ENCODE measurements at places on chromosomes 4 and X.

DNA sequence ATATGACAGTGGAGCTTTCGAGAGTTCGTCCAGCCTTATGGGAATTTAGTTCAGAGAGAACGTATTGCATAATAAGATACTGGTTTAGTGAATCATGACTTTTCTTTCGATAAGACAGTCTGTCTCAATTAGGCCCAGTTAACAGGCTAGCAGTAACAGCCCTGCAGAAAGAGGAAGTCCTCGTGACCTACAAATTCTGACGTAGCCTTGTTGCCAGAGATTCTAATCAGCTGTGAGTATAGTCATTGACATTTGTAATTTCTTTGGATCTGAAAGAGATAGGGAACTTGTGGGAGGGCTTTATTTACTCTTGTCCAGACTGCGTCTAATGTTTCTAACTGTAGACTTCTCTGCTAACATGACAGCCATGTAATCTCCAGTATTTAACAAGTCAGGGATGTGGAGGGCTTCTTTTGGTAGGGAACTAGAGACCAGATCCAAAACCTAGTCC is 15.8 kb downstream of the ART3 start:
- DNase-seq, result no peak

DNA sequence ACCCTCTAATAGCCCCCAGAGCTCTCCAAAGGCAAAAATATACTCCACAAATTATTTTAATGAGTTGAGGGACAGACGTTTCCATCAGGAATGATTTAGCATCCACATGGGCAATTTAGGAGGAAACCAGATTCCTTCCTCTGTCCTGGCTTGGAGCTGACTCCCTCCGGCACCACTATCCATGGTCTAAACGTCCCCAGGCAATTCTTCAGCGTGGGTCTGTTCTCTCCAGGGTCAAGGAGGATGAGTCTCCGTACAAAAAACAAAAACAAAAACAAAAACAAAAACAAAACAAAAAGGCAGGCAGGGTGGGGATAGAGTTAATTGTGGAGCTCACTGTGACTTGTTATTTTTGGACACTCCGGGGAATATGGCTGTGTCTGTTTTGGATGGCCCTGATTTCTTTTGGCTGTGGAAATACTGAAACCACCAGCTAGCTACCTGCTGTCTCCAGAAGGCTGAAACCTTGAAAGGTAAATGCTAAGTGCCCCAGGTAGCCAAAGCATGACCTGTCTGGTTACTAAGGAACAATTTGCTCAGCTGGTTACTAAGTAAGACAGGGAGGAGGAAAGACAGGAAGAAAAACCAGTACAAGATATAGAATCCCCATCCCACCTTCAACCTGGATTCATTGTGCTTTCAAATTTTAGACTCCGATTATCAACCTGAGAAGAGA is 419.1 kb upstream of the LCORL start:
- DNase-seq, result no peak

DNA sequence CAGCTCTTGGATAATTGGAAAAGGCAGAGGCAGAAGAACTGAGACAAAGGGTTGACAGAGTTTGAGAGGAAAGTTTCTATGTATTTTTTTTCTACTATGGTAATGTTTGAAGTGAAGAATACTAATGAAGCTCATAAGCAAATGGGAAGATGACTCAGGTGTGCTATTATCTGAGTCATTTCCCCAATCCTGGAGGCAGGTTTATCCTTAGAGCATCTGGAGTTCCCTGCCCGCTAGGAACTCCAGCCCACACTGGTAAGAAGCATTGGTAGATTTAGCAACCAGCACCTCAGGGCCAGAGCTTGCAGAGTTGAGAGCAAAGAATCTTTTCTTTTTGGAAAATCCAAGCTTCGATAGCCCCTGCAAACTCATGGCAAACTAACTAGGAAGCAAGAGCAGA is 55.2 kb downstream of the DOCK11 start:
- no peak for DNase-seq

DNA sequence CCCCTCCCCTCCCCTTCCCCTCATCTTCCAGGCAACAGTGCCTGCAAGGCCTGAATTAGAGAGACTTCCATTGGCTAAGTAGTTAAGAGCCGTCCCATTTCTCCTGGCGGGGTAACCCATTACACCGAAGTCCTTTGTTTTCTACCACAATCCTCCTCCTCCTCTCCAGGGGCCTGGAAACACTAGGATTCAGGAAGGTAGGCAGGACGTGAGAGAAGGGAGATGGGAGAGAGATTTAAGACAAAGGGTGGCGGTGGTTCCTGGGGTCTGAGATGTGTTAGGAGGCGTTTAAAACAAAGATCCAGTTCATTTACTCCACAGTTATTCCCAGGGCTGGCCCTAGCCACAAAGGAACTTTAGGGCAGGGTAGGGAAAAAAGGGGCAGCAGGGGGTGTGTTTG is 28.0 kb downstream of the NYX start:
- DNase-seq, result no peak

- DNase-seq, result no peak
Measured at GRCh38 chrX:96394598-96394997, 290.0 kb upstream of the DIAPH2 start.

DNA sequence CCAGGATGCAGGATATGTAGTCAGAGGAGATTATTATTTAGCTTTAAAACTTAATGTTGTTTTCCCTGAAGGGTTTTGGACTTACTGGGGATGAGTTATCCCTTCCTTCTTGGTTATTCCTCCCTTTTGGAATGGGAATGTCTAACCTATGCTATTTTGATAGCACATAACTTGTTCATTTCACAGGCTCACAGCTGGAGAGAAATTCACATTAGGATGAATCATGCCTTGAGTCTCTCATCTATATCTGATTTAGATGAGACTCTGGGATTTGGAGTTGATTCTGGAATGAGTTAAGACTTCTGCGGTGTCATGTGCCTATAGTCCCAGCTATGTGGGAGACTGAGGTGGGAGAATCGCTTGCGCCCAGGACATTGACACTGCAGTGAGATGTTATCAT is 81.1 kb downstream of the ATP11C start:
- no peak for DNase-seq

- DNase-seq, result no peak
Measured at GRCh38 chrX:12582649-12583048, 208.6 kb upstream of the PRPS2 start.

DNA sequence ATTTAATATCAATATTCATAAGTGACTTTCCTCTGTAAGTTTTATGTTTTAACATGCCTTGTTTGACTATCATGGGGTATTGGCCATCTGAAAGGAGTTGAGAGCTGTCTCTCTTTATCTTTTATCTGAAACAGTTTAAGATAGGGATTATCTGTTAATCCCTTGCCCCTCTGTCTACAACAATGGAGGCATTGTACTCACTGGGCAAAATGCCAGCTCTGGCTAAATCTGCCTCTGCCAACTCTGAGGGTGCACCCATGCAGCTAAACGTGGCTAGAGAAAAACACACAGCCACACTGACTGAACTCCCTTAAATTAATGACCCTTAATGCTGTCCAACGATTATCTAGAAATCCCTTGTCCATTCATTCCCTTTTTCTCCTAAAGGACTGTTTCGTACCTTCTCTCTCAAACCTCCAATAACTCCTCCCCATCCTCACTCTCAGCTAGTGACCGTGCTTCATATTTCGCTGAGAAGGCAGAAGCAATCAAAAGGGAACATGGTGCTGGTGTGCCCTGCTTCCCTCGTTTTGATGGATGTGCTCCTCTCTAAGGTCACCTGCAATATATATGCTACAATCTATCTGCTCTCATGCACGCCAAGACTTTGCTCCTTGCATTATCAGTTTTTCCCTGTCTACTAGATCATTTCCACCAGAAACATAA is 10.3 kb downstream of the PHKA2 start:
- DNase-seq, result no peak

- no peak for DNase-seq
Measured at GRCh38 chr4:116724249-116724648, 361.1 kb downstream of the TRAM1L1 start.

All from stimulated activated CD8-positive, alpha-beta memory T cell treated with anti-CD3 and anti-CD28 coated beads, Interleukin-4, amount 100 ng/mL, for 1 hour (primary cell).